ENCODE measurements at places on chromosomes 6 and 20.

DNA sequence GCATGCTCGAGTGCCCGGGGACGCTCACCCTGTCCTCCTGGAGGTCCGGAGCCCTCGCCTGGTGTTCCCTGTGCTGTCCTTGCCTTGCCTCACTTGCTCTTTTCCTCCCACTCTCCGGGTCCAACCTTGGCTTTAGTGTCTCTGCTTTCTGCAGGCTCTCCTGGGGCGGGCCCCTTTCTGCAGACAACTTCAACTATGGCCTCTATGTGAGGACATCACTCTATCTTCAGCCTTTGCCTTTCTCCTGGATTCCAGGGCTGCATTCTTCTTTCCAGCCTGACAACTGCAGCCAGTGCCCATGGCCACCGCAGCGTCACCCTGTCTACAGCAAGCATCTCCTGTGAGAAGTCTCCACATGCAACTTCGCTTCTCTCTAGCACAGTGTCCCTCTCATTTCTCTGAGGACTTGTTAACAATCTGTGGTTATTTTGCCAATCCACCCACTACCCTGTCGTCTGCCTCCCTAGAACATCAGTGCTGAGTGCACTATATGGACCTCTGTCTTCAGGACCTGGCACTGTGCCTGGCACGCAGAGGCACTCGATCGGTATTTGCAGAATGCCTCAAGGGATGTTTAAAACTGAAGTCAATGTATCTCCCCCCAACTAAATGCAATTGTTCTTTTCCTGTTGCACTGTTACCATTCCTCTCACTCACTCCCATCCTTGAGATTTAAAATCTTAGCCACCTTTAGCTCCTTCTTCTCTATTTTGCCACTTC lies 35.9 kb downstream of the FOXC1 start:
- DNase-seq, result no peak

DNA sequence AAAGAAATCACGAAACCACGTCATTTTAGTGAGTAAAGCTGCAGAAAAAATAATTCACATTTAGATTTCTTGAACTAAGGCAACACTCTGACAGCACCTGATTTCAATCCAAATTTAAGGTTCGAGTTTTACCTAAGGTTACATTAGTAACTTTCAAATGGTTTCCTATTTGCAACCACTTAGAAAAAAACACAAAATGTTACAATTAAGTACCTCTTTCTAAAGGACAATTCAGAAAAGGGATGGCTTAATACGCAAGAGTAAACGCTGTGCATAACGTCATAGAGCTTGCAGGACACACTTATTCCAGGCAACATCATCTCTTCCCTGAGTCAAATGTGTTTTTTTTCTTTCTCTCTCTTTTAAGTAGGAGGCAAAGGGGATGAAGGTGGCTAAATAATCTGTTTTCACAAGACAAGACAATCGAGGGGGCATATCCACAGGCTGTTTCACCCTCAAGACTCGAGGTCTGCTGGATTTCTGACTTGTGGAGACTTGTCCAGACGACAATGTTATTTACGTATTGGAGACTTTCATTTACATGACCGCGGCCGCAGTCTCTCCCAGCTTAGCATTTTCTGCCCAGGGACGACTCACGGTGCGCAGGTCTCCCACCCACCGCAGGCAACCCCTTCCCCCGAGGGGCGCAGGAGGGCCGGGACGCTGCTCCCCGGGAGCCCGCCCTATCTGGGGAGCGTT lies 86.0 kb downstream of the SESN1 start:
- peak; percentile 22 for DNase-seq

DNA sequence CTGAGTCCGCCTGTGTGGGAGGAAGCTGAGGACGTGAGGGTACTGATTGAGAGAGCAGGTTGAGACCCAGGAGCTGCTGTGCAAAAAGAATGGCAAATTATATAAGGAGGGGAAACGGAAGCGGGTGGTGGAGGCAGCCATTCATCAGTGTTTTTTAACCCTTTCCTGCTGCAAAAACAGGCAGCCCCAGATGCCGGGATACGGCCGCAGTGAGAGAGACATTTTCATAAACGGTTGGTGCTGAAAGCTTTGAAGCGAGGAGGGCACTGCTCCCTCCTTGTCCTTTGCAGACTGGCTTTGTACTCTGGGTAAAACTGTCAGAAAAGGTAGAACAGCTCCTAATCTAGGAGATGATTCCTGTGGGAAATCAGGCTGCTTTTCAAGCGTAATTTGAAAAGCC lies 56.4 kb downstream of the TTI1 start:
- no peak for DNase-seq

DNA sequence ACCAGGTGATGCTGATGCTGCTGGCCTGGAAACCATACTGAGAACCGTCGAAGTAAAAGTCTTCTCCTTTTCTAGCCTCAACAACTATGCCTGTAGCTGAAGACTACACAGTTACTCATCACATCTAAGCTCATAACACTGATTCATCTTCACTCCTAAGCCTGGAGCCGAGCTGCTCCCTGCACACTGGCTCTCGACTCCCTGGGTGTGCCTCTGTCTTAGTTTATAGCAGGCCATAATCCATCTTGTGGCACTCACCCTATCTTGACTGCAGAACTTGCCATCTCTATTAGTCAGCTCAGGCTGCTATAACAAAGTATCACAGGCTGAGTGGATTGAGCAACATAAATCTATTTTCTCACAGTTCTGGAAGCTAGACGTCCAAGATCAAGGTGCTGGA lies 191.0 kb downstream of the UNC5CL start:
- DNase-seq, result peak; percentile 15

DNA sequence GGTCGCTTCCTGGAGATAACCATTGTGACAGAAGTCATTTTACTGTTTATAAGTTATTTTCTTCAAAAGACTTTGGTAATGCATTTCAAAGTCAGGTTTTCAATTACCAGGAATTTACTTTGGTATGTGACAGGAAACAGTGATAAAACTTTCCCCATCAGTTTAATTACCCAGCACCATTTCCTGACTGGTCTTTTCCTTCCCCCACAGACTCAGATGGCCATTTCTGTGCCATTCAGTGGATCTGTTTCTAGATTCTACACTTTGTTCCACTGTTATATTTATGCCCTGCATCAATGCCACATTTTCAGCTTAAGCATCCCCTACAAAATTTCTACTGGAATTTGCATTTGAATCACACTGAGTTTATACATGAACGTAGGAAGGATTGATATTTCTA lies 16.3 kb downstream of the RRBP1 start:
- no peak for DNase-seq

GRCh38 chr20:53814060-53814459 lies 220.4 kb upstream of the ZNF217 start:
- no peak for DNase-seq

- no peak for DNase-seq
Observed at GRCh38 chr20:58148891-58149290, 79.6 kb downstream of the ANKRD60 start.

DNA sequence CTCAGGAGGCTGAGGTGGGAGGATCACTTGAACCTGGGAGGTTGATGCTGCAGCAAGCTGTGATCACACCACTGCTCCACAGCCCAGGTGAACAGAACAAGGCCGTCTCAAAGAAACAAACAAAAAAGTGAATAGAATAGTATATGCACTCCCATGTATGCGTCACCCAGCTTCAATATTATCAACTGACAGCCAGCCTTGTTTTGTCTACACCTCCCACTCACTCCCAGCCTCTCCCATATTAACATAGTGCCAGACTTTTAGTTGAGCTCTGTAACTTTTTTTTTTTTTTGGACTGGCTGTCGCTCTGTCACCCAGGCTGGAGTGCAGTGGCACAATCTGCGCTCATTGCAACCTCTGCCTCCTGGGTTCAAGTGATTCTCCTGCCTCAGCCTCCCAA lies 18.1 kb upstream of the ILRUN start:
- DNase-seq, result no peak

- no peak for DNase-seq
Observed at GRCh38 chr6:1594445-1595200, 15.1 kb upstream of the FOXC1 start.

DNA sequence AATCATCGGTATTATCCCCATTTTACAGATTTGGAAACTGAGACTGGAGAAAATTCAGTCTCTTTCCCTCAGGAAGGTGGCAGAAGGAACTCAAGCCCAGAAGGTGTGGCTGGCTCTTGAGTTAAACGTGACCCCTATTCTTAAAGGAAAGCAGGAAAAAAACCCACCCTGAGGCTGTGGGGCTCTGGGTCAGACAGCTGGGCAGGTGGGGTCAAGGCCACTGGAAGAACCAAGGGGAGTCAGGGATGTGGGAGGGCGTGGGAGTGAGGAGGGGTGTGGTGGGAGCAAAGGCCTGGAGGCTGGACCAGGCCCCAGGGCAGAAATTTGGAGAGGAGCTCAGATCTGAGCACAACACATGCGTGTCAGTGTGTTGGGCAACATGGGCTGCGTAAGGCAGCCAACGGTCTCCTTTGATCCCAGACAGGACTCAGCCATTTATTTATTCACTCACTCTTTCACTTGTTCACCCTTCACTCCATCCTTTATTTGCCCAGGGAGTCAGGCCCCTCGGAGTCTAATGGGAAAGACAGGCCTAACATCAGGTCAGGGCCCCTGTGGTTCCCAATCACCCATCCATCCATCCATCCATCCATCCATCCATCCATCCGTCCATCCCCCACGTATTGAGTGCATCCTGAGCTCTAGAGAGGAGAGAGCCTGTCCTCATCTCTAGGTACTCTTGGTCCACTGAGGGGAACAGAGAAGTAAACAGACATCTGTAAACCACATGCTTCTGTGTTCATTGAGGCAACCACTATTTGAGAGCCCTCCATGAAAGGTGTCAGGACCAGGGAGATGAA lies 165.0 kb downstream of the VEGFA start:
- DNase-seq, result no peak

DNA sequence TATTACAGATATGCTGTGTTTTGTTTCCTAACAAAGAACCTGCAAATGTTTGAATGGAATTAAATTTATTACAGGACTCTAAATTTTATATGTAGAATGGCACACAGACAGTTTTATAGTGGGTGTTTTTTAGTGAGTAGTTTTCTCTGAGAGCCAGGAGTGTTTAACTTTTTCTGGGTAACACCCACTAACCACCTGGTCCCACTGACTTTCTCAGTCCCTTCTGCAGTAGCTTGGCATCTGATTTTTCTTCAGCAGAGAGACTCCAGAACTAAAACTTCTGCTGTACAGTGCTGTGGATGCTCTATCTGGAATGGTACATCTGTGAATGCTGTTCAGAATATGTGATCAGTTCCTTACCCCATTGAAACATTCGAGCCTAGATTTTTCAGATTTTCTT lies 6.3 kb downstream of the YWHAB start:
- DNase-seq, result no peak

GRCh38 chr6:10759312-10759839 lies 11.8 kb downstream of the TMEM14B start:
- peak; percentile 70 for DNase-seq

- no peak for DNase-seq
Observed at GRCh38 chr6:168189200-168190013, 110.4 kb upstream of the FRMD1 start.

DNA sequence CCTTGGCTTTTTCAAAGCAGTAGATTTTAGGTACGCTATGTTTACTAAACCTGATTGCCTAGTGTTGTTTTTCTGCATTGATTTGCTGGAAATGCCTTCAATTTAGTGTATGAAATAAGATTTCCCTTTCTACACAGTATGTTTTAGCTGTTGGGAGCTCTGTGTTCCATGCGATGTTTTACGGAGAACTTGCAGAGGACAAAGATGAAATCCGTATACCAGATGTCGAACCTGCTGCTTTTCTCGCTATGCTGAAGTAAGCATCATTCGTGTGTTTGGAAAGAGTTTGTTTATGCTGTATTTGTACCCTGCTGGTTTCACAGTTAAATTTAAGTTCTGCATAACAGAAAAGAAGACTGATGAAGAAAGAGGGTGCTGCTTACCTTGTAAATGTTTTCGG lies 1.9 kb downstream of the BTBD3 start:
- DNase-seq, result no peak

DNA sequence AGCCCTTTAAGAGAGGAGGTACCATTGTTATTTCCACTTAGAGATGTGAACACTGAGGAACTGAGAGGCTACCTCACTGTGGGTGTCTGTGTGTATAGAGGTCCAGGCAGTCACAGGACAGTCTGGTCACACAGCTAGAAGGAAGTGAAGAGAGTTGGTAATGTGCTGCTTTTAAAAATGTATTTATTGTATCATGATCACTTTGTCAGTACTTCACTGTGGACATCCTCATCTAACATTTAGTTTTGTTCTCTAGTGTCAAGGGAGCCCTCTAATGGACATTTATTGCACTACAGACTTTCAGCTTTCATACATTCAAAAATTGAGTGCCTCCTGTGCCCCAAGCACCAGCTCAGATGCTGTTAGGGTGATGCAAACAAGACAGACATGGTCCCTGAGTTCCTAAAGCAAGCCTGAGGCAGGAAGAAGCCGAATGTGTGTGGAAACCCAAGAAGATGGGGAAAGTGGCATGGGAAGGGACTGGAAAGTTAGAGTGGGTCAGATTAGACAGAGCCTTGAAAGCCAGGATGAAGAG lies 123.0 kb downstream of the SLC16A10 start:
- DNase-seq, result peak; percentile 33

GRCh38 chr6:166862287-166862977 lies 93.9 kb downstream of the RNASET2 start:
- DNase-seq, result no peak
